ENCODE measurements at places on chromosomes 7 and 10.

GRCh38 chr7:151177310-151177709 lies 9.7 kb downstream of the ASB10 start:
- no peak overlapping the region for H3K4me3 ChIP-seq
- no peak overlapping the region for H3K27ac ChIP-seq
- H3K27me3 ChIP-seq: peaks cover 26% of the 10 kb centered on the region
- H3K4me1 ChIP-seq: peaks cover 2% of the 10 kb centered on the region
- no peak for DNase-seq
- no peaks in the 10 kb centered on the region for H3K36me3 ChIP-seq

DNA sequence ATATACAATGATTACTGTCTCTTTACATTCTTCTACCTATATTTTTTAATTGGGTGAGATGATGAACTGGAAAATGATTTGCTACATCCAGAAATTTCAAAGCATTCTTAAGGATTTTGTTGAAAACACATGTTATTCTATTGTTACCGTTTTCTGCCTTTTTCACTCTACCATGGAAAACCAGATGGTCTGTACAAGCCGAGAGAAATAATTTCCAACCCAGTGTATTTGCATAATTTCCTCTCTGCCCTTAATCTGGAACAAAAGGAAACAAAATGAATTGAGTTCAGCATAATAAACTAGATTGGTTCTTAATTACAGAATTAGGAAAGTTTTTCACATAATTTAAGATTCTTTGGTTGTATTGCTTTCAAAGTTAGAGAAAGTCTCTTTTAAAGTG lies 211.2 kb downstream of the CACNB2 start:
- H3K4me3 ChIP-seq: no peak overlapping the region
- H3K27ac ChIP-seq: no peak overlapping the region
- DNase-seq: no peak

GRCh38 chr7:114152314-114152938 lies 233.6 kb upstream of the PPP1R3A start:
- DNase-seq: no peak
- H3K27me3 ChIP-seq: no peaks in the 10 kb centered on the region
- H3K4me1 ChIP-seq: no peaks in the 10 kb centered on the region
- H3K4me3 ChIP-seq: no peak overlapping the region

DNA sequence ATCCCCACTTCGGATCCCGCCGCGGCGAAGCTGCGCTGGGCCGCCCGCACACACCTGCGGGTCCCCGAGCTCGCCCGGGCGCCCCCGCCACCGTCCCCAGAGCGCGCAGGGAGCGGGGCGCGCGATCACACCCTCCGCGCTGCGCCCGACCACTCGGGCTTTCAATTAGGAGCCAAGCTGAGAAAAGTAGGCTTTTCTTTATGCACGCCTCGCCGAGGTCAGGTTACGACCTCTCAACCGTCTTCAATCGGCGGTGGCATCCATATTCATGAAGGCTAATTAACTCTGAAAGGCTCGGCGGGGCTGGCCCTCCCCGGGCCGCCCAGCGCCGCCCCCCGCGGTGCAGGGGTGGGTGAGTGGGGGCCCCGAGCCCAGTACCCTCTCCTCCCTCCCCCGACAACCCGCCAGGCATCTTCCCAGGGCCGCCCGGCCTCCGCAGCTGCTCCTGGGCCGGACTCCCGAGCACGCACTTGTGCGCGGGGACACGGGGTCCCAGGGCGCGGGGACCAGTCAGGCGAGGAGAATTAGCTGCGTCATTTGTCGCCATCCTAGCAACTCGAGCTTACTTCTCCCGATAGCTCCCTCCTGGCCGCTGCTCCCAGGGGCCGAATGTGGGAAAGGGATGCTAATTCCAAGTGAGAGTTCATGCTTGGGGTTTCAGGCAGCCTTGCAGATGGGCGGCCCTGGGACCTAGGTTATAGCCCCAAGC lies 155.5 kb upstream of the LYZL2 start:
- peaks cover 3% of the 10 kb centered on the region for H3K27me3 ChIP-seq
- no peak overlapping the region for H3K27ac ChIP-seq
- H3K4me1 ChIP-seq: peaks cover 26% of the 10 kb centered on the region
- H3K4me3 ChIP-seq: peak overlapping the region; percentile 76

DNA sequence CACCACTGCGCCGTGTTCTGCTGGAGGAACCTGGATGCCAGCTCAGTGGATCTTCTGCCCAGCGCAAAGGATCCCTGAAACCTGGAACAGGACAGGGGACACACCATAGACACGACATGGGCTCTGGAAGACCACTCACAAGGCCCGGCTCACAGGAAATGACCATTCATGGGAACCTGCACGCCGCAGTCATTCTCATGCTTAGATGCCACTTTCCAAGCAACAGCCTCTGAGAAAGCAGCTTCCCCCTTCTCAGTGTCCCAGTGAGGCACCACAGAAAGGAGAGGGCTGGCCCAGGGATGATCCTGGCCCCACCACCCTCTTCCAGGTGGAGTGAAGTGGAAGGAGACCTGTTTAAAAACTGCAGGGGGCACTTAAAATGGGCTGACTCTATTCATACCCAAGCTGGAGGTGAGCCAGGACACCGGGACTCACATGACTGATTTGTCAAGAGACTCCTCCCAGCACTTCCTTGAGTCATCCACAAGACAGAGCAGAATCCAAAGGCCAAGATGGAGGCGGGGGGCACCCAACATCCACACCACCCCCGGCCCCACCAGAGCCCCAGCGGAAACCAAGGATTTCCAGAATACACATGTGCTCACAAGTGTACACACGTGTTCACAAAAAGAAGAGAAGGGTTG lies 11.2 kb downstream of the CTBP2 start:
- H3K27ac ChIP-seq: no peak overlapping the region
- H3K27me3 ChIP-seq: peaks cover 69% of the 10 kb centered on the region

- DNase-seq: no peak
- H3K27me3 ChIP-seq: no peaks in the 10 kb centered on the region
- peaks cover 5% of the 10 kb centered on the region for H3K4me1 ChIP-seq
- no peaks in the 10 kb centered on the region for H3K36me3 ChIP-seq
- no peak overlapping the region for H3K4me3 ChIP-seq
Measured at GRCh38 chr10:60387531-60387930, 2.1 kb downstream of the ANK3 start.

DNA sequence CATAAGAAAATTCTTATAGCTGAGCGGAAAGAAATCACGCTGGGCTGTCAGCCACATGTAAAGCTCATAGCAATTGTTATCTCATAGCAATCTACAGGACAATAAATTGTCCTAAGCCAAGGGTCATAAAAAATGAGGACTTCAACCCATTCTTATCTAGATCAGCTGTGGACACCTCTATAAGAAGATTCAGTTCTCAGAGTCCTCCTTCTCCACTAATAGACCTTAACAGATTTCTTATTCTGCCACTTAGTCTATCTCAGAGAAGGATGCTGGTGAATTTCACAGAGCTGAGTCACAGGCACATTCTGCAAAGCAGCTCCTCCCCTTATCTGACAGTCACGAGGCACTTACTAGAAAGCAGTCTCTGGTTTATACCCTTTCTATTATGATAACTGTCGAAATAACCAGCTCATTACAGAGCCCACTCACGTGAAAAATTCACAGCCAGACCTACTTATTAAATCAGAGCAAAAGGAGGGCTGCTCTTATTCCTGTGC lies 185.3 kb upstream of the PCLO start:
- no peak for DNase-seq
- H3K4me1 ChIP-seq: no peaks in the 10 kb centered on the region

DNA sequence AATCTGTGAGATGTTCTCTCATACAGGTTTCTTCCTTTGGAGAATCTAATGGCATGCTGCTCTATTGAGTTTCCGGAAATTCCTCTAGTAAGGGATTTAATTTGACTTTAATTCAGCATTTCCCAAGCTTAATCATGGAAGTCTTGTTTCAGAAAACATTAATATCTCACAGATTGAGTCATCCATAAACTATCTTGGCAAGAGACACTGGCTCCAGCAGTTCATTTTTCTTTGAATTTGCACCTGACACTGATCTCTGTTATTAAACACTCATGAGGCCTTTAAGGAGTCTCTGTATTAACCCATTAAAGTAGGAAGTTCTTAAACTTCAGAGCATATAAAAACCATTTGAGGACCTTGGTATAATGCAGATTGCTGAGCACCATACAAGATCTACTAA lies 3.6 kb upstream of the ITGB8 start:
- peaks cover 23% of the 10 kb centered on the region for H3K4me1 ChIP-seq
- H3K36me3 ChIP-seq: peaks cover 2% of the 10 kb centered on the region
- peaks cover 48% of the 10 kb centered on the region for H3K27me3 ChIP-seq
- no peak overlapping the region for H3K4me3 ChIP-seq
- no peak overlapping the region for H3K27ac ChIP-seq

DNA sequence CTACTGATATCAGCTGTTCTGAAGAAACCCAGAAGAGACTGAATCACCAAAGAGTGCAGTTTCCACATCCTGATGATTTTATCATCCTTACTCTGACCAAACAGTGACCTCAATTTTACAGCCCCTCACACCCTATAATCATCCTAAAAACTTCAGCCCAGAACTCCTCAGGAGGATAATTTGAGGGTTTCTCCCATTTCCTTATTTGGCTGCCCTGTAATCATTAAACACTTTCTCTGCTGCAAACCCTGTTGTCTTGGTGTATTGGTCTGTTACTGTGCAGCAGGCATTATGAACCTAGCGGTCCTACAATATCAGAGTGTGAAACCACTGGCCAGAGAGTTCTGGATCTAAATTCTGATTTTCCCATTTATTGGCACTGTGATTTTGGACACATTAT lies 141.7 kb downstream of the PCLO start:
- no peaks in the 10 kb centered on the region for H3K36me3 ChIP-seq
- no peak overlapping the region for H3K27ac ChIP-seq
- no peak for DNase-seq
- H3K4me3 ChIP-seq: no peak overlapping the region
- H3K27me3 ChIP-seq: no peaks in the 10 kb centered on the region

DNA sequence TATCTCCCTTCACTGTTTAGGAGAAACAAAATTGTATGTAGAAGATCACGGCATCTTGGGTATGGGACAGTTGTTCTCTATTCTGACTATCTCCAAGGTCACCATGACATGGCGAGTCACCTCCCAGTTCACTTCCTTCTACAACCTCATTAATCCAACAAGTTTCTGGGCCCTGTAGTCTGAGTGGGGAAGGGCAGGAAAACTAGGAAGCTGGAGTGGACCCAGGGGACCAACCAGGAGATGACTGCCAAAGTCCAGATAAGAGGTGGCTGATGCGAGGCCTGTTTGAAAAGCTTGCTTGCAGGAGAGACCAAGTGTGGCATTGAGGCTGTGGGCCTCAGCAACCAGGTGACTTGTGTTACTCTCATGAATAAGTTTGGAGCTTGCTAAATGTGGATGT lies 584.9 kb downstream of the TNS3 start:
- no peaks in the 10 kb centered on the region for H3K27me3 ChIP-seq
- H3K4me3 ChIP-seq: no peak overlapping the region
- DNase-seq: no peak

DNA sequence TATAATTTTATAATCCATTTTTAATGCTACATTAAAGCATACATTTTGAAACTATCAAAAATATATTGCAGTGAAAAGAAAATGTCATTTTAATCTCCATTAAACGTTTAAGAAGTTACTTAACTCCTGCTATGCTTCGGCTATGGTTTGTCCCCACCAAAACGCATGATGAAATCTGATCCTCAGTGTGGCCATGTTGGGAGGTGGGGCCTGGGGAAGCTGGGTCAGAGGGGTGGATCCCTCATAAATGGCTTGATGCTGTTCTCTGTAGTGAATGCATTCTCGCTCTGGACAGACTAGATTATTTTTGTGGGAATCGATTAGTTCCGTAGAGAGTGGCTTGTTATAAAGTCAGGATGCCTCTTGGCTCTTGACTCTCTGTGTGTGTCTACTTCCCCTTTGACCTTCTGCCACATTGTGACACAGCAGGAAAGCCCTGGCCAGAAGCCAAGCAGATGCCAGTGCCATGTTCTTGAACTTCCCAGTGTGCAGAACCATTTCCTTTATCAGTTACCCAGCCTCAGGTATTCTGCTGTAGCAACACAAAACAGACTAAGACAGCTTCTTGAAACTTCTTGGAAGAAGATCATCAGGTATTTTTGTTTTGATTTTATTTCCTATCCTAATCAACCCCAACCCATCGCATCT lies 77.8 kb downstream of the TCERG1L start:
- H3K27me3 ChIP-seq: no peaks in the 10 kb centered on the region
- DNase-seq: no peak
- H3K4me1 ChIP-seq: no peaks in the 10 kb centered on the region
- H3K36me3 ChIP-seq: no peaks in the 10 kb centered on the region
- H3K4me3 ChIP-seq: no peak overlapping the region

DNA sequence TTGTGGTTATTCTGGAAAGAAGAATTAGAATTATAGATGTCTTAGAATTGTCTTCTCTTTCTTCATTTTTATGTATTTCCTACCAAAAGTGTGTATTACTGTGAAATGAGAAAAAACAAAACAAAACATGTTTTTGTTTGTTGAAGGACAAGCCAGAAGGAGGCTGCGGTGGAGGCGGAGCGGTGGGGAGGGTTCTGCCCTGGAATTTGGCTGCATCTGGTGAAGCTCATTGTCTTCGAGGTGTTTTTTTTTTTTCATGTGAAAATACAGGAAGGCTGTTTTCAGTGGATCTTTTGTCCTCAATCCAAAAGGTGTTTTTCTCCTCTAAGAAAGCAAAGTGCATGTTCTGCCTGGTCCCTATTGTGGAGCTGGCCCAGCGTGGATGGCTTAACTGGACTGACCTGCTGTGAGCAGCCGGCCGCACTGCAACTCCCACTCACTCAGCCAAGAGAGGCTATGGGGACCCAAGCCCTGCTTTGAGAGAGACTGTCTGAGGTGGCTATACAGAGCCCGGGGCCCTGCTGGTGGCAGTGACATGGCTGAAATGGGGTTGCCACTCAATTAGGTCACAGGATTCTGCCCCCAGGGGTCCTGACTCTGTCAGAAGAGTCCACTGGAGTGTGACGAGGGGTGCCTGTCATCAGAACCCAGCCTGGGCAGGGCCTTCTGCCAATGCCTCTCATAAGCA lies 184.9 kb upstream of the MKI67 start:
- H3K4me3 ChIP-seq: no peak overlapping the region
- H3K27ac ChIP-seq: no peak overlapping the region

DNA sequence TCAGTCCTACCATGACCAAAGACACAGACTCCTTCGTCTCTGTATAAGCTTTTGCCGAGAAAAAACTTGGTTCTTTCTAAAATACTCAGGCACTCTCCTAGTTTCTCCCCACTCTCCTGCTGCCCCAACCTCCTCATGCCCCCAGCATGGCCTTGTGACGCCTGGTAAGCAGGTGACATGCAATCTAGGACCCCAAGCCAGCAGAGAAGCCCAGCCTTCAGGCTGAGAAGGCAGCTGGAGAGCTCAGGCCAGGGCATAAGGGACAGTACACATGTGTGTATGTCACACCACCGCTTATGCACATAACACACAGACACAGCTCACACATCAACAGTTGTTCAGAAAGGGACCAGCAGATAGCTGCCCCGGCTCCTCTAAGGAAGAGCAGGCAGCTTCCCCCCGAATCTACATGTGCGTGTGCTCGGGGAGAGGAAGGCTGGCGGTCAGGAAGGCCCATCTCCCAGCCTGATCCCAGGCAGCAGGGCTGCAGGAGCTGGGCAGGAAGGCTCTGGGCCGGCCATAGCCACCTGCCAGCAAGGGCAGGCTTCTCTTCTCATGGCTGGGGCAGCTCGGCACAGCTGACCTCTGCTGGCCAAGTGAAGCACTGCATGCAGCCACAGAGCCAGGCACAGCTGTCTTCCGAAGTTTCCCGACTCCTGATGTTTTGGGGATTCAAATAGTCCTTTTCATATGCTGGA lies 8.5 kb downstream of the DDX56 start:
- peaks cover 4% of the 10 kb centered on the region for H3K4me1 ChIP-seq
- peaks cover 40% of the 10 kb centered on the region for H3K36me3 ChIP-seq
- no peak overlapping the region for H3K4me3 ChIP-seq
